Natural killer cell (primary cell): ENCODE measurements at places on chromosomes 2 and 18. TPM values are rescaled to one million over a fixed set of nuclear protein-coding genes. Genes with fewer than 3 reads are reported as not detected.

DNA sequence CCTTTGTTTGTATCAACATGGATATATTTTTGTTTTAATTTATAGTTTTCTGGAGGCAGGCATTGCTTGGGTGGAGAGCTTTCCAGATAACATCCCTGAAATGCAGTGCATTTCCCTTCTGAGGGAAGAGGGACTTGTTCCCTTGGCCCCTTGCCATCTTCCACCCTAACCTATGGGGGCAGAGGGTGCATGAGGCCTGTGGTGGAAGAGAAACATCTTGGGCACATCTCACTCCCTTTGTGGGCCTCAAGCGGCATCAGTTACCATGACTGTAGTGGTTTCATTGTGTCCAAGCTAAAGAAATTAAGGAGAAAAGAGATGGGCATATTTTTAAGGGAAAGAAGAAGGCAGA is 5.3 kb upstream of the RPL37A start:
- no peak for DNase-seq

- DNase-seq, result no peak
Measured at GRCh38 chr18:21452276-21452780, 148.2 kb downstream of the ESCO1 start.

The CHST9 gene
- total RNA-seq, result not detected

- DNase-seq, result no peak
Measured at GRCh38 chr2:152028182-152028862, 70.5 kb downstream of the CACNB4 start.

- no peak for DNase-seq
Measured at GRCh38 chr18:36086186-36086585, 18.8 kb upstream of the RPRD1A start.

The TNFAIP6 gene
- total RNA-seq, result not detected

GRCh38 chr2:78890935-78891334 is 134.6 kb upstream of the REG3G start:
- DNase-seq, result no peak

The PRSS56 gene
- not detected for total RNA-seq

GRCh38 chr2:190864375-190864774 is 16.2 kb upstream of the GLS start:
- DNase-seq, result no peak

The MOGAT1 gene
- not detected for total RNA-seq

DNA sequence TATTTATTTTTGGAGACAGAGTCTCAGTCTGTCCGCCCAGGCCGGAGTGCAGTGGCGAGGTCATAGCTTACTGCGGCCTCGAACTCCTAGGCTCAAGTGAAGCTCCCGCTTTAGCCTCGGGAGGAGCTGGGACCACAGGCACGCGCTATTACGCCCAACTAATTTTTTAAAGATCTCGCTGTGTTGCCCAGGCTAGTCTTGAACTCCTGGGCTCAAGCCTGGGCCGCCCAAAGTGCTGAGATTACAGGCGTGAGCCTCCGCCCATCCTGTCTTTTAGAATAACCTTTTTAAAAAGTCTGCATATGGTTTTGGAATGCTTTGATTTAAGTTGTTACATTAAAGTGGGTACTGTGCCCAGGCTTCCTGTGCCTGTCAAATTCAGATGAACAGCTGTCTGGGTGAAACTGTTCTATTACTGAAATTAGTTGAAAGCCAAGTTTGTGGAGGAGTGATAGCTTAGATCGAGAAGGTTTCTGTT is 944 bp downstream of the RAB3GAP1 start:
- no peak for DNase-seq

DNA sequence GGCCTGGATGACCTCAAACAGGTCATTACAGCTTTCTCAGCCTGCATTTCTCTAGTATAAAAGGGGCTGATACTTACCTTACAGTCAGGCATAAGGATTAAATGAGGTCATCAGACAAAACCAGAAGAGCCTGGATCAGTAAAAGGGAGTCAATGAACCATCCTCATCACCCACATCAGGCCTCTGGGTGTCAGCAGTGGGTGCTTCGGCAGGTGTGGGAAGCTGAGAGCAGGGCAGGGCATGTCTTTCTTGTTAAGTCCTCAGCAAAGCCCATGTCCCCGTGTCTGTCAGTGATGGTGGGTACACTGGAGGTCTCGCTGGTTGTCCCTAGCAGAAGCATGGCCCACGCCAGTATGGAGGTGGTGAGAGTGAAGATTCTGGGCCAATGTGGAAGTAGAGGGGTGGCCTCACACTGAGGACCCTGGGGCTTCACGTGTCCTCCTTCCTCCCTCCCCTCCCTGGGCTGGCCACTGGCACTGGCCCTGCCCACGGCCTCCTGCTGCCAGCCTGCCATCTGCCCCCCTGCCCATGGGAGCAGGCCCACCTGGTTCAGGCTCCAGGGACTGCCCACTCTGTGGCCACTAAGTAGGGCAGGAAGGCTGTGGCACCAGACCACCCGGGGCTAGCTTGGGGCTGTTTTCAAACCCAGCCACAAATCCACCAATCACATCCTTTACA is 4.4 kb downstream of the ADRA2B start:
- peak; percentile 34 for DNase-seq

The ACMSD gene
- total RNA-seq, result not detected

DNA sequence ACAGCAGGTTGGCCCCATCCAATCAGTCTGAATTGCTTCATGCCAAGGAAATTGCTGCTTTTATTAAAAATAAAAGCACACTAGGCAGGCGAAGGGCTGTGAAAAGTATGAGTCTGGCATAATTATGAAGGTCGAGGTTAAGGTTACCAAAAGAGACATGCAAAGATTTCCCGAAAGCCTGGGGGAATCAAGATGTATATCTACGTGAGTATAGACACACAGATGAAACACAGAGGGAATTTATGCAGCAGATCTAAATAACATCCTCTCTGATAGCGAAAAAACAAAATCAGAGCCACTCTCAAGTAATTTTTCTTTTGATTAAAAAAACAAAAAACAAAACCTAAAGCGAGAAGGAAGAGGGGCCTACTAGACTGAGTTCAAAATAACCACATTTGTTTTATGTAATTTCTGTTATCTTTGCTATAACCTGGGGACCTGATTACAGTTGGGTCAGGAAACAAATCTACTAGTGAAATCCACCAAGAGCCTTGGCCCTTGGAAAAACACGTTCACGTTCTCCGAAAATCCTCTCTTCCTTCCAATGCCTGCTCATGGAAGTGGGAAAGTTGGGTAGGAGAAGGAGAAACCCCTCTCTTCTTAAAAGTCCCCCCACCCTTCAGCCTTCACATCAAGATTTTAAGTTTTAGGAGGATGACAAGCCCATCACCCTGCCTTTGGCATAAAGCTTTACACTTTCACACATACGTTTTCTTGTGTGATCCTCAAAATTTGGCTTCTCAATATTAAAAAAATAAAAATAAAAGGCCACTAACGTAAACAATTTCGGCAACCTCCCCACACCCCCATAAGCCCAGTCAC is 1.4 kb downstream of the AAK1 start:
- peak; percentile 41 for DNase-seq

The SERPINB13 gene
- not detected for total RNA-seq

GRCh38 chr18:52339891-52340371 is at the start of gene DCC:
Gene DCC (plus strand): TSS chr18:52340197. CDS start chr18:52340788, 591 bp downstream.
- no peak for DNase-seq

The ASXL3 gene
- not detected for total RNA-seq

DNA sequence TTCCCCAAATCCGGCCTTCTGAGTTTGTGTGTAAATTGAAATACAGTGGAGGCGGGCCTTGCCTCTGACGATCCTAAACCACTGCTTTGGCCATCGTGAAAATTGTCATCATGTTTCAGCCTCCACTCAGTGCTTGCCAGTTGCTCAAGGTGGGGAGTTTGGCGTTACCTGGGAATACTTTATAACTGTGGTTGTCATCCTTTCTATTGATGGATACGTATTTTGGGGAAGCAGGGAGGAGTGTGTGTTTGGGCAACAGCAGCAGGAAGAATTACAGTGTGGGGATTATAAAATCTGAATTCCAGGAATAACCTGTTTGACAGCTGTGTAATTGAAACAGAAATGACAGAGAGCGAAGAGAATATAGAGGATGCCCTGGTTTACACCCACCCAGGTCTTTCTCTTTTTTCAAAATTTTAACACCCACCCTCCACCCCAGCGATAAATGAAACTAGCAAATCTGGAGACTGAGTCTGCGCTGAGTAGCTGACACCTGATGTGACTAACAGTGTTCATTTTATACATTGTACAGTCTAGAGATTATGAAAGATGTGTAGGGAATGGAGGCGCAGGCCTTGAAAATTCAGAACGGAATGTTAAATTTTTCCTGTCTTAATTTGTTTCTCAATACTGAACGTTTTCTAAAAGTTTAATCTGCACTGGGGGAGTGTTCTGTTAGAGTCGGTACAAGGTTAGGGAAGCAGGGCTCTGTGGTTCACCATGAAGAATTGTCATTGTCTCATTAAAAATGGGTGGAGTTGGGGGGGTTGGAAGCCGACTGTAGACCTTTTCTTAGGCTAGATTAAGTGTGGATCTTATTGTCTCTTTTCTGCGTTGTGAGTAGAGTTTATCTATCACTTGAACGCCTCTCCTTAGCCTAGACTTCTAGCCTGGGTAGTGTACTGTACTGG is 1.6 kb downstream of the MAP4K4 start:
- DNase-seq, result no peak

DNA sequence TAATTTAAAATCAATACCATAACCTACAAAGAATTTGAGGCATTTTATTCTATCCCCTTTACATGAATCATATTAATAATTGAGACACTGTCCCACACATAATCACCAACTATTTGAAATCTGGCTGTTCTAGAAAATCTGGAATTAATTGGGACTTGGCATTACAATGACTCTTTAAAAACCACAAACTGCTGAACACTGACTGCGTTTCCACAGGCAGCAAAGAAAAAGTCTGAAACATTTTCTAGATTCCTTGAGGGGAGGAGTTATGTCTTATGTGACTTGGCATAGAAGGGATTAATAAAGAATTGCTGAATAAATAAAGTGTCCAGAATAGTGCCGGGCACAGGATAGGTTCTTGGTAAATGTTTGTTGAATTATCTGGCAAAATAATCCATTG is 61.4 kb downstream of the GPR39 start:
- no peak for DNase-seq

The RUFY4 gene
- total RNA-seq, result 1.8 TPM

The CCDC85A gene
- not detected for total RNA-seq

DNA sequence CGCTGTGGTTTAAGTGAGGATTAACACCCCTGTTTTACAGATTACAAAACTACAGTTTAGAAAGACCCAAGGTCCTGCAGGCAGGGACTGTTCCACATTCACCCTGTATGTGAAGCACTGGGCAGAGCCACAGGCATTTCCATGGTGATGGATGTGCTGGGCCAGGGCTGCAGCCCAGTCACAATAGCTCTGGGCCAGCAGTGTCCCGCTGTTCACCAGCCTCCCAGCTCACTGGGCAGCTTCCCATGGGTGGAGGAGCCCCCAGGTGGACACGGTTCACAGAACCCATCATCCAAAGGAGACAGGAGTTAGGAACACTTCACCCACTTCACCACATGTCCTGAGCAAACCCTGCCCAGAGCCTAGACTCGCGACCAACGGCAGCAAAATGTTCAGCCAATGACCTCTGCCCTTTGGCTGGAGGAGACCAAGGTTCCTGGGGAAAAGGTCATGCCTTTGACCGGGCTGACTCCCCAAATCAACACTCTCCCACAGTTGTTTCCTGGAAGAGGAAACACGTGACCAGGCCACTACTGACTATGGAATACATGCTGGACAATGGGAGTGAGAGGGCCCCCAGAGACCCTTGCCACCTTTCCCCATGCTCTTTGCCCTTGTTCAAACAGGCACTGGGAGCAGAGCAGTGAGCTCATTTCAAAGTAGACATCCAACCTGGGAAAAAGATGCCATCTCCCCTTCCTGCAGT is 28.0 kb upstream of the SLC35F6 start:
- no peak for DNase-seq

DNA sequence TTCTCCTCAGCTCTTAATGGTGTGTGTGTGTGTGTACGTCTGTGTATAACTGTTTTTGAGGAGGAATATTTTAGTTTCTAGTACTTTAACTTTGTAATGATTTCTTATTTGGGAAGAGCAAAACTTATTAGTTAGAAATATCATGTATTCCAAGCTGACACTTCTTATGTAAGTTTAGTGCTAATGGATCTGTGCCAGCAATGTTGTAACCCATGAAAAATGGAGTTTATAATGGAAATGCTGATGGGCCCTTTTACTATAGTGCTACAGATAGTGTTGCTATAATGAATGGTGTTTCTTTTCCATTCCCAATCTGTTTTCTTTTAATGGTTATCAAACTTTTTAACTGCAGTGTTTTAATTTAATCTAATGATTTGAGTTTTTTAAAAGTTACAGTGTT is 49.8 kb upstream of the OTX1 start:
- DNase-seq, result no peak

The MAP3K19 gene
- total RNA-seq, result not detected

The CD8A gene
- 85.3 TPM for total RNA-seq

The CFC1 gene
- not detected for total RNA-seq

The EFR3B gene
- total RNA-seq, result not detected

- DNase-seq, result no peak
Measured at GRCh38 chr18:5073026-5073944, 123.8 kb downstream of the AKAIN1 start.

The UPP2 gene
- not detected for total RNA-seq

DNA sequence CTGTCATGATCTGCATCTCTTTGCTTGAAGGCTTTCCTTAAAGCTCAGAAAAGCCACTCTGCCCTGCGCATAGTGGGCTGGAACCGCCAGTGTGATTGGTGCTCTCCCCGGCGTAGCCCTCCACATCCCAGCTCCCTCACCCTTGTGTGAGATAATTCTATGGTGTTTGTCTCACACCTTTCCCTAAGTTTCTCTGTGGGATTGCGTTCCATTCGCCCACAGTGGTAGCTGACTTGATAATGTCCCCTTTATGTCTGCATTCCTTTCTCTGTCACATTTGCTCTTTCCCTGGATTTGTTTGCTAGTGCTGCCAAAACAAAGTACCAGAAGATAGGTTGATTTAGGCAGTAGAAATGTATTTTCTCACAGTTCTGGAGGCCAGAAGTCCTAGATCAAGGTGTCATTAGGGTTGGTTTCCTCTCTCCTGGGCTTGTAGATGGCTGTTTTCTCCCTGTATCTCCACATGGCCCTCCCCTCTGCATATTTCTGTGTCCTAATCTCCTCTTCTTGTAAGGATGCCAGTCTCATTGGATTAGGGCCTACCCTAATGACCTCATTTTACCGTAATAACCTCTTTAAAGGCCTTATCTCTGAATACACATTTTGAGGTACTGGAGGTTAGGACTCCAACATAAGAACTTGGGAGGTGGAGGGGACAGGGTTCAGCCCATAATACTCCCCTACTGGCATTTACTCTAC is 7.4 kb upstream of the TMEM87B start:
- no peak for DNase-seq

DNA sequence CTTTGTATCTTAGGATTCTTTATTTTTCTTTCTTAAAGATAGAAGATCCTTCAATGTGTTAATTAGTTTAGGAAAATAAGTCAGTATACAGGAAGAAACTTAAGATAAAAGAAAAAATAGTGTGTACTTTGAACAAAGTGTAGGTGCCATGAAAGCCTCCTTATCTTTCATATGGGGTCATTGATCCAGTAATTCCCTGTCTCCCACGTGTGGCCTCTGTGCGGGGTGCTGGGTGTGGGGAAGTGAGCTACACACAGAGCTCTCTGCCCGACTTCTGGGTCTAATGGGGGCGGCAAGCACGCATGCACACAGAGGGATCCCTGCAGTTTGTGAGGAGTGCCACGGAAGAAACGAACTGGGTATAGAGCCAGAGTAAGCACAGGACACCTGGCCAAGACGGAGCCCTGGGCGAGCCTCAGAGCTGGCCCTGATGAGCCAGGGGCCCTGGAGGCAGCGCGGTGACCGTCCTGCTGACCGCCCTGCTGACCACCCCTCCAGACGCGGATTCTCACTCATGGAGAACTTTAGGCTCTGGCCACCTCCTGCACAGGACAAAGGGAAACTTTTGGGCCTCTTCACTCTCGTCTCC is 253.5 kb downstream of the ACKR3 start:
- DNase-seq, result no peak
